ENCODE measurements at places on chromosomes 2 and 18.

GRCh38 chr2:147172493-147173188, 672.2 kb upstream of the ACVR2A start:
- DNase-seq: no peak

DNA sequence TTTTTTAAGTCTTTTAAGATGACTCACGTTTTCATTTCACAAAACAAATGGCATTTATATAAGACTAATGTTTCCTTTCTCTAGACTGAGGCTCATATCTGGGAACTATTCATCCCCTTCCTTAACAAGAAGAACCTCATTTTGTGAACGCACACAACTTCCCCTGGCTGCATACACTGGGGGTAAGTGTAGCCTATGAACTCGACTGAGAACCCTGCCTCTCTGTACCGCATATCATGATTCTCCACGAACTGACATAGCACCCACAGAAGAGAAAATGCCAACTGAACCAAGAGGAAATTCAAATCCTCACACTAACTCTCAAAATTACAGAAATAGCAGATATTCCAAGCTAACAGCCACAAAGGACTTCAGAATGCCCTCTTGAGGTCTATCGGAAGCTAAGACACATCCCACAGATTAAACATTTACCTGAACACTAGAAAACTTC, 236.7 kb downstream of the TCF4 start:
- DNase-seq: no peak

DNA sequence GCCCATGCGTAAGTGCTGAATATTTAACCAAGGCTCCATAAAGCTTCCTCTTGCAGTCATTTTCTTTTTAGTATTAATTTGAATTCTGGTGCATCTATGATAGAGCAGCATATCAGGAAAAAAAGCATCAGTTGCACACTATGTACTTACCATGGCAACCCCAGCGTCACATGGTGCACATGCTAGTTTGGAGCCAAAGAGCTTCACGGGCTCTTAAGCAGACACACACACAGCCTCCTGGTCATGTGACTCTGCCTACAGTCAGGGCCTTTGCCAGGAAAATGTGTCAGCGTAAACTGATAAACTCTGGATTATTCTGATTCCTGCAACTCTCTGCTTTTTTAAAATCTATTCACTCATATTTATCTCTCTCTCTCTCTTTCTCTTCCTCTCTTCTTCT, 30.2 kb downstream of the NYAP2 start:
- no peak for DNase-seq

DNA sequence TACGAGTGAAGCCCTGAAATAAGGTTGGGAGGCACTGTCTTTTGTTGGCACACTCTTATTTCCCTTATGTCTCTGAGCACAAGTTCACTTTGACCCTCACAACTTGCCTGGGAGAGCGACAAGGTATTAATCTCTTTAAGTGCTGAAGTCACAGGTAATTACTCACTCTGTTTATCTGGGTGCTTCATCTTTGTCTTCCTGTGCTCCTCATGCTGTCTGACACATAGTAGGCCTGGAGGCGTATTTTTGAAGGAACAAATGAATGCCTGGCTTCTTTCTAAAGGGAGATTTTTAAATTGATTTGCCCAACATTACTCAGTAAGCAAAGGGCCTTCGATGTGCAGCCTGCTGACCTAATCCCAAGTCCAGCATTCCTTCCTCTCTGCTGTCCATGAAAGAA, 507.1 kb upstream of the TNP1 start:
- peak; percentile 21 for DNase-seq

DNA sequence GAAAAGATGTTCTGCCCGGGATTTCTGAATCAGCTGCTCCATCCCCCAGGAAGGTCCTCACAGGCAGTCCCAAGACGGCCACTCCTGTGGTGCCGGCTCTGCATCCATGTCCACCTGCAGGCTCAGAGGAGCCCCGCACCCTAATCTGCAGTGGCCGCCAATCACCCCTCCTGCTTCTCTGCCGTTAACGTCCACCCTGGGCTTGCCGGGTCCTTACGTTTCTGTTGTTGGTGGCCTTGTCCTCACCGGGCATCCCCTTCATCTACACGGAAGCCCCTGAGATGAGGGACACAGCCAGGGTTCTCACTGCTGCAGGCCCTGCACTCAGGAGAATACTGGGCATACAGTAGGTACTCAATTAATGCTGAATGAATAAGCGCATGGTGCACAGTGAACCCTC, 131.5 kb upstream of the SNTG2 start:
- DNase-seq: no peak

DNA sequence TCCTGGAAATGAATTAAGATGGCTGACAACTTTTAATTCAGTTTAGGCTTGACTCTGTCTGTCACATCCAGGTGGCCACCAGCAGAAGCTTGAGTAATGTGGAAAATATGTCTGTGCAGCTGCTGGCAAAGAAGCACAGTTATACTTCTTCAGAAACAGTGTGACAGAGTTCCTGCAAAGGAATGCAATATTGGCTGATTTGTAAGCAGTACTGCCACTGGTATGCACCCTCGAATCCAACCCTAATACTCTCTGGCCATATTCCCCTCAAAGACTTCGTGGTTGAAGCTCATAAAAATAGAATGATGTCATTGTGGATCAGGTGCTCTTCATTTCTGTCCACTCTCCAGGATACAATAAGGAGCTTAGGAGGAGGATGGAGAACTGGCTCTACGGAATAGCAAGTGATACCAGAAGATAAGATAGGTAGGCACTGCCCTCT, 86.2 kb downstream of the METTL8 start:
- no peak for DNase-seq

DNA sequence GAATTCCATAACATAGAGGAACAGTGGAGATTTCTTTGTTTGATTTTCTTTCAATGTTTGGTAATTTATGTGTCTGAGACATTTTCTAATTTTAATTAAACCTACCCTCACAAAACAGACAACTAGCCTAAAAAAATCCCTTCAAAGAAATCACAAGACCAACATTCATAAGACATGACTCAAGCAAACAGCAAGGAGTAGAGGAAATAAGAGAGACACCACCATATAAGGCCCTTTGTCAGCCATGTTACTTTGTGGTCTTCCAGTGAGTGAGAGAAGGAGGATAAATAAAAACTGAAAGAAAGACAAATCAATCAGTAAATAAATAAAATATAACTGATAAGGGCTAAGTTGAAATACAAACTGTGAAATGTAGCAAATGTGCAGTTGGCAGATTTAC, 830.8 kb upstream of the SLC39A10 start:
- no peak for DNase-seq

DNA sequence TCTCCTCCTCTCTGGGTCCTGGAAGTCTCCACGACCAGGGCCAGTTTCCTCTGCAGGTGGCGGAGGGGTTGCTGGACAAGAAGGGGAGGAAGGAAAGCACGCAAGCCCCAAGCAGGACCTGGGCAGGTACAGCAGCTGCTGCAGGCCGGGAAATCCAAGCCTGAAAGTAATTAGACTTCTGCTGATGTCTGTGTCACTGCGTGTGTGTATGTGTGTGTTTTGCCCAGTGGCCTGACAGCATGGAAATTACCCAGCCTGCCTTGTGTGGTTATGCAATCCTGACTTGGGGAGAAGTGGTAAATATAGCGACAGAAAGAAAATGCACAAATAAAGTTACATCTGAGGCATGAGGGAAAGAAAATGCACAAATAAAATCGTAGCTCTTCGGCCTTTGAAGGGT, 121.8 kb upstream of the ZBTB14 start:
- DNase-seq: no peak

DNA sequence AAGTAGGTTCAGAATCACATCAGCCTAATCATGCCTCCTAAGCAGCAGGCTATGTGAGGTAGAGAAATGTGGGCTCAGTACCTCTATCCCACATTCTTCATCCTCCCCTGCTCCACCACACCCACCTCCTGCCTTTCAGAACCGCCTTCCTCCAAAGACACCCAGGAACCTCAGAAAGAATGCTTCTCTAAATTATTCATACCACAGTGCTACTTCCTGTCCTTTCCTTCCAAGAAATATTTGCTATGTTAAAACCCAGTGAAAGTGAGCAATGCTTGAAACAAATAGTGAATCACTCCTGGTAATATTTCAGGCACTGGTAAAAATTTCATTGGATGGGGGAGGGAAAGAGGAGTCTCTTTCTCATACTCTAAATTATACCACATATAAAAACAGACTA, 24.0 kb upstream of the CREB1 start:
- DNase-seq: peak; percentile 40

GRCh38 chr2:143909577-143910353, 610.2 kb downstream of the ZEB2 start:
- no peak for DNase-seq

GRCh38 chr2:124162256-124162655, 137.2 kb downstream of the CNTNAP5 start:
- DNase-seq: no peak

GRCh38 chr2:172261292-172261691, 158.6 kb upstream of the DLX2 start:
- no peak for DNase-seq

GRCh38 chr2:231280846-231281245, 82.4 kb downstream of the ARMC9 start:
- no peak for DNase-seq

- no peak for DNase-seq
Measured at GRCh38 chr2:239938651-239939486, 86.3 kb downstream of the NDUFA10 start.

- DNase-seq: no peak
Measured at GRCh38 chr2:119408221-119408619, 23.4 kb upstream of the TMEM37 start.

DNA sequence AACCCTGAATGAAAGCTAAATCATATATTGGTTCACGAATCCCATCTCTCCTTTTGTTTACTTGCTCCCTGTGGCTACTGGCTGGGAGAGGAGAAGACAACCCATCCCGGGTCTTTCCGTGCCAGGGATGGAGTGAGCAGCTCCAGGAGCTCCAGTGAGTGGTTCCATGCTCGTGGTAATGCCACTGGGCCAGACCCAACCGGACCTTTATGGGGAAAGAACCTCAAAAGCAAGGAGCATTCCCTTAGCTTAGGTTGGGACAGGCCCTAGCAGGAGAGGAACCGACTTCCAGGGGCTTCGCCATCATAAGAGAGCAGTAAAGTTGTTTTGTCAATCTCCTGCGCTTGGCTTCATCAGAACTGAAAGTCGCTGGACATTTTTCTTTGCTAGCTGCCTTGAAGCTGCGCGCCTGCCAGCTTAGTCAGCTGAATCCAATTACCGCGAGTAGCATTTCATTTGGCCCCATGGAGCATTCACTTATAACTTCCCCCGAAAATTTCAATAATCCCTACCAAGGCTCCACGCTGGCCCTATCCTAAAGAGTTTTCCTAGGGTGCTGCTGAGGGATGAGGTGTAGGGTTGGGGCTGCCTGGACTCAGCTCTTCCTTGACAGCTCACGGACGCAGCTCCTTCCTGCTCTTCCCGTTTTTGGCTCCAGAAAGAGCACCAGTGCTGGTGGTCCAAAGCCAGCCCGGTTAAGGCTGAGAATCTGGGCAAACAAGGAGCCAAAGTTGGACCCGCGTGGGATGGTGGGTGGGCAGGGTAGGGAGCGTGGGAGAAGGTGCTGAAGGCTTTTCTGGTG, 4.9 kb downstream of the HOXD3 start:
- no peak for DNase-seq

DNA sequence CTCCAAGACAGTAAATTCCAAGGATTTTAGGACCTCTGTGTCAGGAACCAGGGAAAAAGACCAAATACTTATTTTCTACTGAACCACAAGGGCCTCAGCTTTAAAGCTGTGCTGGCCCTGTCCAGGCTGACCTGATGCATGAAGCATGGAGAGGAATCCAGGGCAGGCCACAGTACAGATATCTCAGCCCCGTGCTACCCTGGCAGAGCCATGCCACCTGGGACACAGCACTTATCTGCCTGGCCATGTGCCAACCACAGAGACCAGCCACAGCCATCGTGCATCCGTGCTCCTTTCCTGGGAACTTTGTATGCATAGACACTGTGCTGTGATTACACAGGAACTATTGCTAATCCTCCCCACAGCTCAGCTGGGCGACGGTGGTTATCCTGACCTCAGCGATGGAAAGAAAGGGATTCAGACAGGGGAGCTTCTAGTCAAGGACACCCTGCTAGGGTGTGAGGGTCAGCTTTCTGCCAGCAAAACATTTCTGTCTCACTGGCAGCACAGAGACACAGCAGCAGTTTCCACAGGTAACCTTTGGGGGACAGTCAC, 687.4 kb upstream of the ID2 start:
- DNase-seq: no peak

DNA sequence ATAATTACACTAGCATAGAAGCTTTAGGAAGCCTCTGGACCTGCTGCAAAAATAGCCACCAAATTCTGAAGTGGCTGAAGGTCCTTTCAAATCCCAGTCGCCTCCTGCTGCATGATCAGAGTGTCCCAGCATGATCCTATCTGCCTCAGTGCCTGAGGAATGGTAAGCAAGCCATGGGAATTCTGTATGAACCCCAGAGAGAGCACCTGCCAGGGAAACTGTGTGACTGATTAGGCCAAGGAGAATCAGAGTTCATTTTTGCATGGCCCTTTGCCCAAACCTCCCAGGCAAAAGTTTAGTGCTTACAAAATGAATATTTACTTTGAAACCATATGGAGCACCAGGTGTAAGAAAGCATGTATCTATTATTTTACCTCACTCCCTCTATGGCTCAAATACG, 221.4 kb downstream of the ARL4C start:
- DNase-seq: no peak

DNA sequence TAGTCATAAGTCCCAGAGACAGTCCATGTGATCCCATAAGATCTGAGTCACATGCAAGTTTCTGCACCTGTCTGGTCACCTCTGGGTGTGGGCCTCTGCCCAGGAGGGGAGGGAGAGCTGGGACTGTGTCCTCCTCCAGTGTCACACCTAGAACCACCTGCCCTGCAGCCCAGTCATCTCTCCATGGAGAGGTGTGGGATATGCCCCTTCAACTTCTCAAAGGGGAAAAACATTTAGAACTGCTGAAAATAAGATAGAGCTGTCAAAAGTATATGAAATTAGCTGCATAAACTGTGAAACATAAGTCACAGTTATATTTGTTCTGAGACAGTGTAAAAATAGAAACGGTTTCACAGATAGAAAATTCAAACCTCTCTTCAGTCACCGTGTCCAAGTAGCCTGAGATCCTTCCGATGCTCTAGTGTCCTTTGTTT, 55.4 kb downstream of the NGEF start:
- no peak for DNase-seq

DNA sequence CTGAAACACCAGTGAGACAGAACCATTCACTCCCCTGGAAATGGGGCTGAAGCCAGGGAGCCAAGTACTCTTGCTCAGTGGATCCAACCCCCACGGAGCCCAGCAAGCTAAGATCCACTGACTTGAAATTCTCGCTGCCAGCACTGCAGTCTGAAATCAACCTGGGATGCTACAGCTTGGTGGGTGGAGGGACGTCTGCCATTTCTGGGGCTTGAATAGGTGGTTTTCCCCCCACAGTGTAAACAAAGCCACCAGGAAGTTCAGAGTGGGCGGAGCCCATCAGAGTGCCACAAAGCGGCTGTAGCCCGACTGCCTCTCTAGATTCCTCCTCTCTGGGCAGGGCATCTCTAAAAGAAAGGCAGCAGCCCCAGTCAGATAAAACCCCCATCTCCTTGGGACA, 292.8 kb downstream of the LNPK start:
- no peak for DNase-seq

GRCh38 chr2:209094221-209094620, 329.6 kb upstream of the MAP2 start:
- no peak for DNase-seq

Measured in A549 (cell line).